WERI-Rb-1 (cell line): ENCODE measurements at places on chromosomes 6 and 20.

- no peak for DNase-seq
These were observed at the start of gene OPRL1 for GRCh38 chr20:64080013-64080812. TSS of gene OPRL1 (plus strand) at chr20:64080082. CDS start at chr20:64092721, 12,639 bp downstream.

DNA sequence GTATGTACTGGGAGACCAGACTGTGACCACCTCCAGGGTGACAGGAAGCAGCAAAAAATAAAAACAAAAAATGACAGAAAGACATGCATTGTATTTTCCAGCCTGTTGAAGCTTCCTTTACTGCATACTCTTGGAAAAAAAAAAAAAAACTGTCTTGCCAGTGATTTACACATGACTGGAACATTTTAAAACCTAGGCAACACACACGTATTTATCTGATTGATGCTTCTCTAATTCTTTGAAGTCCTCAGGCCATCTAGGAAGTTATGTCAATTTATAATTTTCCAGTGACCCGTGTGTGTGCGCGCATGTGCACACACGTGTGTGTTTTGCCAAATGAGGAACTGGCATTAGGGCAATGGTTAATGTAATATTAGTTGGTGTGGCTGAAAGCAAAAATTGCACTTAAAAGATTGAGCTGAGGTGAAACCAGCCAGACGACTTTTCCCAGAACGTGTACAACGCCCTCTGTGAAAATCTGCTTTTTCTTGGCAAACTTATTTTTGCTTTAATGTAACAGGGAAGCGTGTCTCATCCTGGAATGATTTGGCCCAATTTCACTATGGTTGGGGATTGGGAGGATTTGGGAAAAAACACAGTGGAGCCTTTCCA, 315.2 kb downstream of the TFAP2A start:
- DNase-seq: no peak

GRCh38 chr6:122114717-122115116, 284.7 kb upstream of the HSF2 start:
- DNase-seq: no peak

- DNase-seq: no peak
These were observed 1234.7 kb upstream of the GJE1 start for GRCh38 chr6:140897804-140898573.
